ENCODE measurements at places on chromosomes 2 and 18. TPM values are rescaled to one million over a fixed set of nuclear protein-coding genes. Genes with fewer than 3 reads are reported as not detected.

PLGLB1 gene
- 2.7 TPM for total RNA-seq

IL37 gene
- not detected for total RNA-seq

TTR gene
- total RNA-seq: not detected

MYO5B gene
- 23.3 TPM for total RNA-seq

GRCh38 chr2:111028720-111029119, 92.0 kb upstream of the BCL2L11 start:
- H3K27me3 ChIP-seq: no peaks in the 10 kb centered on the region
- no peak overlapping the region for H3K27ac ChIP-seq
- H3K4me3 ChIP-seq: no peak overlapping the region
- H3K36me3 ChIP-seq: no peaks in the 10 kb centered on the region
- H3K4me1 ChIP-seq: peaks cover 45% of the 10 kb centered on the region

- H3K4me1 ChIP-seq: no peaks in the 10 kb centered on the region
- no peaks in the 10 kb centered on the region for H3K36me3 ChIP-seq
- H3K27me3 ChIP-seq: peaks cover 3% of the 10 kb centered on the region
- DNase-seq: no peak
- no peak overlapping the region for H3K27ac ChIP-seq
- no peak overlapping the region for H3K4me3 ChIP-seq
Measured at GRCh38 chr18:57343833-57344232, 8.5 kb upstream of the ST8SIA3 start.

DNA sequence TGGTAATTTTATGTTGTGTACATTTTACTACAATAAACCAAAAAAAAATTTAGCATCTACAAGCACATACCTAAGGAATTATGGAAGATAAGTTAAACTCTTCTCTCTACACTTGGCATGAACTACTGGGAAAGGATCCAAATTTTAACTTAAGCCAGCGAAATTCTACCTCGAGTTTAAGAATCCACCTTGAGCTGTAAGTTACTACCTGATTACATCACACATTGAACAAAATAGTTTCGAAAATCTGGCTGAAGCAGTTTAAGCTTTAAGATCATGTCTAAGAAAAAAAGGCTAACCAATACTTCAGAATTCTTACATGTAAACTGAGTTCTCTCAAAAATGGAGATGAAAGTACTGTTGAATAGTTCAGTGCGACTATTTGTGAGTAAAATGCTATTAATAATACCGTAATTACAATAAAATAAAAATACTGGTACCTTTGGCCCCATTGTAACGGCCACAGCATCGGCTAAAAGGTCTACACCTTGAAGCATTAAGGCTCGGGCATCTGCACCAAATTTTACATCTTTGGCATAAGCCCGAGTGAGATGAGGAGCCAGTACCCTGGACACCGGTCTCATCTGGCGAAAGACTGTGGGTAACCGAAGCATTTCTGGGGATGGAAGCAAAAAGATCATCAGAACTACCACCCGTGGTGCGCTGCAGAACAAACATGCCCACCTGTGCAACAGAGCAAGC, 1.3 kb downstream of the HSPD1 start:
- peak overlapping the region; percentile 94 for H3K4me3 ChIP-seq
- no peak for DNase-seq
- no peaks in the 10 kb centered on the region for H3K27me3 ChIP-seq
- H3K36me3 ChIP-seq: peaks cover 57% of the 10 kb centered on the region

- no peaks in the 10 kb centered on the region for H3K4me1 ChIP-seq
- no peaks in the 10 kb centered on the region for H3K27me3 ChIP-seq
- H3K27ac ChIP-seq: no peak overlapping the region
- no peak overlapping the region for H3K4me3 ChIP-seq
- H3K36me3 ChIP-seq: no peaks in the 10 kb centered on the region
Measured at GRCh38 chr2:2751715-2752315, 420.7 kb upstream of the MYT1L start.

DNA sequence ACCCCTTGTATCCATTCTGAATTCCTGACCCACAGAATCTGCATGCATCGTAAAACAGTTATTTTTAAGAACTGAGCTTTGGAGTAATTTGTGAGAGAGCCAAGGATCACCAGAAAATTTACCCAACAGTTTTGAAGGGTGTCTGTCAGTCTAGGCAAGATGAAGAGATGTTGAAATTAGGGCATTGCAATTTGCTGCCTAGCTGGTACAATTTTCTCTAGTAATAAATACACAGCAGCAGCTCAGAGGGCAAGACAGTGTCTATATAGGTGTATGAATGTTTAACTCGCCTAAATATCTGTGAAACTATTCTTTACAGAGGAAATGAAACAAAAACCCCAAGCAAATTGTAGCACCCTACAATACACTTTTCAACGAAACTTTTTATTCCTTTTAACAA, 377.8 kb upstream of the POU3F3 start:
- H3K4me3 ChIP-seq: no peak overlapping the region
- H3K4me1 ChIP-seq: no peaks in the 10 kb centered on the region
- no peaks in the 10 kb centered on the region for H3K27me3 ChIP-seq
- no peak overlapping the region for H3K27ac ChIP-seq

DNA sequence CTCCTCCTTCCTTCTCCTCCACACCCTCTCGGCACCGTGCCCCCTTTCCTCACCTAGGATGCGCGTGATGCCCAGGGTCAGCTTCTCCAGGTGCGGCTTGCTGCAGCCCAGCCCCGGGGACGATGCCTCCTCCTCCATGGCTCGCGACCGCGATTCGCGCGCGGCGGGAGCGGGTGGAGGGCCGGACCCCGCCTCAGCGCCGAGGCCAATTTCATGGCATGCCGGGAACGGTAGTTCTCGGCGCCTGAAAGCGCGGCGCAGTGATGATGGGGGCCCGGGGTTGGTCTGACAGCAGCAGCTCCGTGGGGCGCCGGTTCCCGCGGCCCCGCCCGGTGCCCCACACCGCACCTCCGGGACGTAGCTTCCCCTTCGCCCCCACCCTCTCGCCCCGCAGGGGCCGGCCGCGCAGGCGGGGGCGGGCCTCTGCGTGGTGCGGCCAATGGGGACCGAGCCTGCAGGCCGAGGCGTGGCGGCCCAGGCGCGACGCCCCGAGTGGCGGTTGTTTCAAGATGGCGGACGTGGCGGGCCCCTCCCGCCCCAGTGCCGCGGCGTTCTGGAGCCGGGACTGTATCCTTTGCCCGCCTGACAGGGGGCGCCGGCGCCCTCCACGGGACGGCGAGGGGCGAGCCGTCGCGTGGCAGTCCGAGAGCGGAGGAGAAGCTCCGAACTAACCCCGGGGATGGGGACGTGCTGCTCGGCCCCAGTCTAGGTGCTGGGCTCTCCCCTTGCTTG, at the start of the genes KIAA1328 and TPGS2:
Gene KIAA1328 (plus strand): TSS at position 498 of the 732 bp plus-strand sequence. CDS start 12 bp downstream, at position 510.
Gene TPGS2 (minus strand): TSS at position 373 of the 732 bp plus-strand sequence. CDS start 235 bp downstream, at position 138.
- H3K36me3 ChIP-seq: no peaks in the 10 kb centered on the region
- H3K4me1 ChIP-seq: peaks cover 23% of the 10 kb centered on the region
- peak; percentile 91 for DNase-seq
- H3K27me3 ChIP-seq: no peaks in the 10 kb centered on the region
- H3K27ac ChIP-seq: peak within 1 kb of the TSS; percentile 87

- no peaks in the 10 kb centered on the region for H3K36me3 ChIP-seq
- H3K27ac ChIP-seq: no peak overlapping the region
- H3K4me1 ChIP-seq: no peaks in the 10 kb centered on the region
Measured at GRCh38 chr2:19752500-19752899, 149.3 kb downstream of the TTC32 start.

- no peaks in the 10 kb centered on the region for H3K27me3 ChIP-seq
- peak overlapping the region; percentile 74 for H3K27ac ChIP-seq
- no peak for DNase-seq
- peaks cover 44% of the 10 kb centered on the region for H3K4me1 ChIP-seq
- no peaks in the 10 kb centered on the region for H3K36me3 ChIP-seq
Measured at GRCh38 chr2:43139996-43140621, 86.3 kb downstream of the ZFP36L2 start.

DNA sequence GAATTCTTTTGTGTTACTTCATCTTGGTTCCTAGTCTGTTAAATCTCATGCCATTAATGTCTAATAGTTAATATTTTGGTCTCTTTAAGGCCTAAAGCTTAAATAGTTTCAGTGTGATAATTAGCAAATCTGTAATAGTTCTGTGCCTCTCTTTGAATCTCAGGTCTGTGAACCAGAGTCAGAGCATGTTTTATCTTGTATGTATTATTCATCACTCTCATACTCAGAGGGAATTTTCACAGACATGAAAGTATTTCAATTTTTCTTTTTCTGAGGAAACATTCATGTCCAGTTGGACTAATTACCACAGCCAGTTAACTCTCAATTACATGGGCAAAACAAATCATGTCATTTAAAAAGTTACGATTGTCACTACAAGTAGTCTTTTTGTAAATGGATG, 931.9 kb upstream of the SLC39A10 start:
- H3K36me3 ChIP-seq: no peaks in the 10 kb centered on the region
- H3K27ac ChIP-seq: no peak overlapping the region
- H3K4me3 ChIP-seq: no peak overlapping the region
- no peaks in the 10 kb centered on the region for H3K27me3 ChIP-seq
- no peak for DNase-seq

DNA sequence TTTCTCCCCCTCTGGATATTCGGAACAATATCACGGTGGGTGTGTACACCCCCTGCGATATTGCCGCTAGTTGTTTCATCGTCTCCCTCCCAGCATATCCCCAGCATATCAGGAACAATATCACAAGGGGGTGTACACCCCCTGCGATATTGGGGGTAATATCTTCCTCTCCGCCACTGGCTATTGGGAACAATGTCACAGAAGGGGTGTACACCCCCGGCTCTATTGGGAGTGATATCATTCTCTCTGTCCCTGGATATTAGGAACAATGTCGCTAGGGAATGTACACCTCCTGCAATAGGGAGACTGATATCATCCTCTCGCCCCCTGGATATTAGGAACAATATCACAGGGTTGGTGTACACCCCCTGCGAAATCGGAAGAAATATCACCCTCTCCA, 1932.0 kb downstream of the SUCLG1 start:
- DNase-seq: no peak
- no peaks in the 10 kb centered on the region for H3K4me1 ChIP-seq
- H3K27me3 ChIP-seq: no peaks in the 10 kb centered on the region

- H3K27ac ChIP-seq: no peak overlapping the region
- H3K36me3 ChIP-seq: no peaks in the 10 kb centered on the region
- no peak for DNase-seq
- no peak overlapping the region for H3K4me3 ChIP-seq
Measured at GRCh38 chr18:6362559-6363129, 52.1 kb downstream of the L3MBTL4 start.

DNA sequence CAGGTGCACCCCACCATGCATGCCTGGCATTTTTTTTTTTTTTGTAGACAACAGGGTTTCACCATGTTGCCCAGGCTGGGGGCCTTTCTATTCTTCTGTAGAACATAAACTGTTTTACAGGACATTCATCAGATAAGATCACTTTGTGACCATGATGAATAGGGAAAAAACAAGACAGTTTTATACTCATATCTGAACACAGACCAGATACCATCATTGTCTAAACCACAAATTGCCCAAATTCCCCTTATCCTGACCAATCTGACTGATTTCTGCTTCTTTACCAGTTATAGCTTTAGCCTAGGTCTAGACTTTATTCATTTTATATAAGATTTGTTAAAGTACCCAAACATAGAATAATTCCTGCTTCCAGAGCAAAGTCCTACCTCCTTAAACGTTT, 1699.3 kb upstream of the TMEFF2 start:
- no peaks in the 10 kb centered on the region for H3K4me1 ChIP-seq
- H3K27me3 ChIP-seq: no peaks in the 10 kb centered on the region
- no peak overlapping the region for H3K27ac ChIP-seq

DNA sequence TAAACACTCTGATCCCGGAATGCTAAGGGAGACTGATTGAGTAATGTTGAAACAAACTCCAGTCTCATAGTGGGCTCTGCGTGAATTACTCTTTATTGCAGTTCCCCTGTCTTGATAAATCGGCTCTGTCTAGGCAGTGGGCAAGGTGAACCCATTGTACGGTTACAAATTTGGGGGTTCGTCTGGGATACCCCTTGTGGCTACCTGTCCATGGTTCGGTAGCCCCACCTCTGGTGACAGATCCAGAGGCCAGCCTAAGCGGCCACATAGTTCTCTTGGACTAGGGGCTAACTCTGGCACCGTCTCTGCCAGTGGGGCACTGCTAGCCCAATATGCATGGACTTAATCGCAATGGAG, 1.1 kb upstream of the STARD7 start:
- no peak for DNase-seq
- H3K27ac ChIP-seq: peak overlapping the region; percentile 98
- H3K27me3 ChIP-seq: no peaks in the 10 kb centered on the region
- peaks cover 40% of the 10 kb centered on the region for H3K4me1 ChIP-seq

- H3K27ac ChIP-seq: no peak overlapping the region
- no peak for DNase-seq
- no peaks in the 10 kb centered on the region for H3K36me3 ChIP-seq
- no peak overlapping the region for H3K4me3 ChIP-seq
Measured at GRCh38 chr2:169131587-169132512, 62.5 kb downstream of the DHRS9 start.

GRCh38 chr2:207869784-207870778, 100.4 kb upstream of the FZD5 start:
- H3K36me3 ChIP-seq: peaks cover 3% of the 10 kb centered on the region
- DNase-seq: no peak
- no peak overlapping the region for H3K4me3 ChIP-seq
- H3K27ac ChIP-seq: peak overlapping the region; percentile 28

- H3K27me3 ChIP-seq: no peaks in the 10 kb centered on the region
- H3K36me3 ChIP-seq: no peaks in the 10 kb centered on the region
- no peak overlapping the region for H3K27ac ChIP-seq
Measured at GRCh38 chr18:27931535-27931934, 245.4 kb downstream of the CDH2 start.

GRCh38 chr2:47568164-47568850, 165.4 kb downstream of the MSH2 start:
- no peaks in the 10 kb centered on the region for H3K36me3 ChIP-seq
- H3K4me1 ChIP-seq: peaks cover 12% of the 10 kb centered on the region
- DNase-seq: no peak
- H3K4me3 ChIP-seq: no peak overlapping the region
- H3K27me3 ChIP-seq: peaks cover 72% of the 10 kb centered on the region
